ENCODE measurements at places on chromosomes 5 and 9. TPM values are rescaled to one million over a fixed set of nuclear protein-coding genes. Genes with fewer than 3 reads are reported as not detected.

The FOXD4L6 gene
- total RNA-seq = not detected

The HABP4 gene
- 7.5 TPM for total RNA-seq

The SLC22A4 gene
- 0.13 TPM for total RNA-seq

The TNFSF15 gene
- not detected for total RNA-seq

The PDZD2 gene
- 71.1 TPM for total RNA-seq

The FAM163B gene
- total RNA-seq = not detected

The SLC34A1 gene
- not detected for total RNA-seq

The ENC1 gene
- total RNA-seq = 162 TPM

GRCh38 chr5:1526190-1526631 is 2.5 kb upstream of the LPCAT1 start:
- peaks cover 4% of the 10 kb centered on the region for H3K36me3 ChIP-seq
- H3K27me3 ChIP-seq = peaks cover 7% of the 10 kb centered on the region
- DNase-seq = no peak
- H3K4me3 ChIP-seq = no peak overlapping the region
- peaks cover 11% of the 10 kb centered on the region for H3K4me1 ChIP-seq
- H3K27ac ChIP-seq = no peak overlapping the region

- H3K36me3 ChIP-seq = no peaks in the 10 kb centered on the region
- H3K4me3 ChIP-seq = no peak overlapping the region
- H3K27ac ChIP-seq = no peak overlapping the region
- no peak for DNase-seq
- H3K27me3 ChIP-seq = no peaks in the 10 kb centered on the region
- no peaks in the 10 kb centered on the region for H3K4me1 ChIP-seq
Observed at GRCh38 chr5:145743396-145744061, 91.6 kb downstream of the PRELID2 start.

GRCh38 chr9:91131433-91131839 is 230.3 kb downstream of the AUH start:
- H3K4me3 ChIP-seq = no peak overlapping the region
- no peak overlapping the region for H3K27ac ChIP-seq
- no peaks in the 10 kb centered on the region for H3K27me3 ChIP-seq

DNA sequence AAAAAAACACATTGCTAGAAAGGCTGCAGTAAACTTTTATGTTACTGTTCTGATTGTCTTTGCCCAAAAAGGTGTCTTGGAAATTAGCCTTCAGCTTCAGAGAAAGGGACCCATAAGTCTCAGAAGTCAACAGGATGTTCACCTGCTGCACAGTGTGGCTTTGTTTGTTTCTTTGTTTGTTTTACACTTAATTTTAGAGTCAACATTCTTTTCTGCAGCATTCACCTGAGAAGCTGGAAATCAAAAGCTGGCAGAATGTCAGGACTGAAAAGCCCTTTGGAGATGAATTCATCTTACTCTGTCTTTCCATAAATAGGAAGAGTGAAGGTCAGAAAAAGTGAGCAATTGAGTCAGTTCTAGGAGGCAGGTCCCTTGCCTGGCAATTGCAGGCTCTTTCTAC is 170.0 kb downstream of the PAPPA start:
- no peak for DNase-seq
- H3K27me3 ChIP-seq = peaks cover 6% of the 10 kb centered on the region
- no peaks in the 10 kb centered on the region for H3K36me3 ChIP-seq
- H3K27ac ChIP-seq = no peak overlapping the region
- no peak overlapping the region for H3K4me3 ChIP-seq

- no peaks in the 10 kb centered on the region for H3K27me3 ChIP-seq
- no peak overlapping the region for H3K4me3 ChIP-seq
- no peak for DNase-seq
- peaks cover 4% of the 10 kb centered on the region for H3K4me1 ChIP-seq
- no peaks in the 10 kb centered on the region for H3K36me3 ChIP-seq
Observed at GRCh38 chr5:55030220-55030619, 6.2 kb downstream of the GZMK start.

DNA sequence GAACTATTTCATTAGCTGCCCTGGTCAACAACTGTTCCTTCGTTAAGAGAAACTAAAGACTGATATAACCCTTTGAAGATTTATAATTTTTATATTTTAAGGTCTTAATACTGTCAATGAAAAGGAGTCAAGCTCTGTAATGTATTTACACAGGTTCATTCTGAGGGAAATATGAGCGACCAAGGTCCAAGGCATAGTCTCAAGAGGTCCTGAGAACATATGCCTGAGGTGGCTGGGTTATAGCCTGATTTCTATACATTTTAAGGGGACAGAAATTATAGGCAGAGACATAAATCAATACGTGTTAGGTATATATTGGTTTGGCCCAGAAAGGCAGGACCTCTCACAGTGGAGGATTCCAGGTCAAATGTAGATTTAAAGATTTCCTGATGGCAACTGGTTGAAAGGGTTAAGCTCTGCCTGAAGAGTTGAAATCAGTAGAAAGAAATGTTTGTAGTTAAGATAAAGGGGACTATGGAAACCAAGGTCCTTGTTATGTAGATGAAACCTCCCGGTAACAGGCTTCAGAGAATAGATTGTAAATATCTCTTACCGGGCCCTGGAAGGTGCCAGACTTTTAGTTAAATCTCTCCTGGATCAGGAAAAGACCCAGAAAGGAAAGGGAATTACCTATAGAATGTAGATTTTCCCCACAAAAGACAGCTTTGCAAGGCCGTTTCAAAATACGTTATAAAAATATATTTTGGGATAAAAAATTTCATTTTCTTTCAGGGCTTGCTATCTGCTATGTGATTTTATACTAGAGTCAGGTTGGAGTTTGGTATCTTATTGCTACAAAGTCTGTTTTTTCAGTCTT is 107.3 kb upstream of the PRLR start:
- DNase-seq = no peak
- no peak overlapping the region for H3K27ac ChIP-seq
- no peaks in the 10 kb centered on the region for H3K36me3 ChIP-seq
- H3K27me3 ChIP-seq = no peaks in the 10 kb centered on the region

DNA sequence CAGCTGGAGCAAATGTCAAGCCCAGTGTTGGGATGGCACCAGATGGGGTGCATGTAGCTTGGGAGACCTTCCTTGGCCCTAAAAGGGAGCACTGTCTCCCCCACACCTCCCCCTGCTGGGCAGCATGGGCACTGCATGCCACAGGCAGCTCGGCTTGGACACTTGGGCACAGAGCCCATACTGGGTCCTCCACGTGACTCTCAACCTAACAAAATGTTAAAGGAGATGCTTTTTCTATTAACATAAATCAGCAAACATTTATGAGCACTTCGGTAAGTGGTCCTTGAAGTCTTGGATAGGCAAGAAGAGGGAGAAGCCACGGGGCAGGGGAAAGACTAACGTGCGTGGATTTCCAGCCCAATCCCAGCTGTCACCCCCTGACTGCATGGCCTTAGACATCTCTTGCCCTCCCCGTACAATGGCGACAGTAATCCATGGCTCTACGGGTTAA is 23.9 kb upstream of the MAPK9 start:
- DNase-seq = peak; percentile 83
- H3K27ac ChIP-seq = no peak overlapping the region
- peak overlapping the region; percentile 47 for H3K4me3 ChIP-seq
- peaks cover 11% of the 10 kb centered on the region for H3K36me3 ChIP-seq
- H3K4me1 ChIP-seq = no peaks in the 10 kb centered on the region
- peaks cover 4% of the 10 kb centered on the region for H3K27me3 ChIP-seq

DNA sequence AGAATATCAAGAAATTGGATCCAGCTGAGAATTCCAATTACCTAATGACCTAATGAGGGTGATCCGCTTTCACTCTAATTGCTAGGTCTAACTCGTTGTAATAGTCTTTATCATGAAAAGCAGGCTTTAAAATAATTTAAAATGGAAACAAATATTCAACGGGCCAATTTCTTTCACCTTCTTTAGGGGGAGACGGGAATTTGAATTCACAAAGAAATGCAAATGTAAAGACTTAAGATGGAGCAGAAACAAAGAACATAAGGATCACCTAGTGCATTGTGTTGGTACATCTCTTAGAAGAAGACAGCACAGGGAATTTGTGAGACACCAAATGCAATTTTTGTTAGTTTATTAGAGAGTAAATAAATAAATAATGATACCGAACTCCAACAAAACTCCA is 1.5 kb upstream of the KCNN2 start:
- H3K27me3 ChIP-seq = peaks cover 5% of the 10 kb centered on the region
- peak overlapping the region; percentile 90 for H3K4me3 ChIP-seq
- DNase-seq = no peak
- no peaks in the 10 kb centered on the region for H3K36me3 ChIP-seq

DNA sequence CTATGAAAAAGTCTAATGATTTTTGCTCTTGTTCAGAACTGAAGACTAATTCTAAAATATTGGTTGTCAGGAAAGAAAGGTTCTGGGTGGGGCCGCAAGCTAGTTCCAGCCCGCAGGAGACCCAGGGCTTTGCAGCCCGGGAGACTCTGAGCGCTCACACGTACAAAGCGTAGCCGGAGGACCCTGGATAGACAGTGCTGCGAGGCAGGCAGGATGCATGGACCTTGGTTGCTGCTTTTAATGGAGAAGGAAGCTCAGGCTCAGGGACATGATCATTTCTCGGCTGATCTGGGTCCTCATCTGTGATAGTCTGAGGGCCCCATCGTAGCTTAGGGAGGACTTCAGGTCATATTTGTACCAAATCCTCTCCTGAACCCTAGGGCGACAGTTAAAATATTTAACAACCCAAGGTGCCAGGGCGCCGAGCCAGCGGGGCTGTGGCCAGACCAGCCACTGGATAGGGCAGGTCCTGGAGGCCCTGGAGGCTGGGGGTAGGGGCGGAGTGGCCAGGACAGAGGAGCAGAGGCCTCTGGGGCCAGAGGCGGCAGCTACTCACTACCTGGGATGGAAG is 70.1 kb upstream of the UNC5A start:
- H3K27ac ChIP-seq = no peak overlapping the region
- no peak overlapping the region for H3K4me3 ChIP-seq
- peak; percentile 1 for DNase-seq
- peaks cover 21% of the 10 kb centered on the region for H3K27me3 ChIP-seq
- peaks cover 14% of the 10 kb centered on the region for H3K4me1 ChIP-seq

GRCh38 chr5:79081779-79082178 is 12.2 kb downstream of the BHMT2 start:
- no peak overlapping the region for H3K4me3 ChIP-seq
- peaks cover 2% of the 10 kb centered on the region for H3K4me1 ChIP-seq
- H3K36me3 ChIP-seq = no peaks in the 10 kb centered on the region
- H3K27ac ChIP-seq = no peak overlapping the region
- no peak for DNase-seq

GRCh38 chr9:126335837-126336735 is 9.5 kb downstream of the MVB12B start:
- no peaks in the 10 kb centered on the region for H3K36me3 ChIP-seq
- no peak for DNase-seq
- H3K4me3 ChIP-seq = no peak overlapping the region
- peaks cover 6% of the 10 kb centered on the region for H3K27me3 ChIP-seq
- peaks cover 32% of the 10 kb centered on the region for H3K4me1 ChIP-seq

DNA sequence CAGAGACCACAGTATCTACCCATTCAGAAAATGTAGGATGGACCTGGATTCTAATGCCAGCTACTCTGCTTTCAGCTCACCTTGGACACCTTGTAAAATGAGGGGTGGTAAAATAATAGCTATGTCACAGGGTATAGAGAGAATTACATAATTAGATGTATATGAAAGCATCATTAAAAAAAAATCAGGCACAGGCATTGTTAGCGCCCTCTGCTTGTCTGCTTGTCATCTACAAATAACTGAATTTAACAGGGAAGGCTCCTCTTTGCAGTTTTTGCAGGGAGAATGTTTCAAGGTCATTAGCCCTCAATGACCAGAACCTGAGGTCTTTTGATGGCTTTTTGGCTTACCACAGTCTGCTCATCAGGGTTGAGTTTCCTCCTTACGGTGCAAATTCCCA is 58.0 kb downstream of the GPR21 start:
- no peaks in the 10 kb centered on the region for H3K27me3 ChIP-seq
- H3K27ac ChIP-seq = no peak overlapping the region
- no peak overlapping the region for H3K4me3 ChIP-seq
- DNase-seq = no peak

DNA sequence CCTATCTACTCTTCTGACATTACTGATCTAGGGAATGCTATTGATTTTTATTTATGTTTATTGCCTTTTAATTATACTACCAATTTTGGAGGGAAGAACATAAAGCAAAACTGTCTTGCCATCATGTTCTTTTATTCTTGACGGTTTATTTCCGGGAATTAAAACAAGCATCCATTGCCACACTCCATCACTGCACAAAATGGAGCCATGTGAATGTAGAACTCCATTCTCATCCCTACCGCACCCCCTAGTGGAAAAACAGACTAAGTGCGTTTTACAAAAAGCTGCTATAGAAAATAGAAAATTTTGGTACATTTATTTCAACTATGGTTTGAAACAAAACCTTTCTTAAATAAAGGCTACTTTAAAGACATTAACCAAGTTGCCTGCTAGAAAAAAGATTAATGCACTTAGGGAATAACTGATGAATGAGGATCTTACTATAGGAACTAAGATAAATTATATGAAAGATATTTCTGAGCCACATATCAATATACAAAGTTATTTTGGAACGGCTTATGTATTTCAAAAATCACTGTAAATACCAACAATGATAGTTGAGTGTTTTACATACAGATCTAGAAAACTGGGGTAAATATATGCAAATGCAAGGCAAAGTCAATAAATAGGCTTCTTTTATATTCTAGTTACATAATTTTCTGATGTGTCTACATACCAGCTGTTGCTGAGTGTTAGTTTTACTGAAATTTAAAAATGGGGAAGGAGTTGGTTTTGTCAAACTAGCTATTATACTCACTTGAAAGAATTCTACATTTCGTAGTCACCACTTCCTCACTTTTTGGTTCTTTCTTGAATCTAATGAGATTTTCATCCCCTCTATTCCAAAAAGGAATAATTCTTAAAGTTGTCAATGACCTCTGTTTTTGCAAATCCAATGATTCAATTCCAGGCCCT is 26.5 kb downstream of the OXCT1 start:
- H3K36me3 ChIP-seq = peaks cover under 1% of the 10 kb centered on the region
- peaks cover 2% of the 10 kb centered on the region for H3K27me3 ChIP-seq
- H3K27ac ChIP-seq = no peak overlapping the region
- no peak overlapping the region for H3K4me3 ChIP-seq
- no peaks in the 10 kb centered on the region for H3K4me1 ChIP-seq

DNA sequence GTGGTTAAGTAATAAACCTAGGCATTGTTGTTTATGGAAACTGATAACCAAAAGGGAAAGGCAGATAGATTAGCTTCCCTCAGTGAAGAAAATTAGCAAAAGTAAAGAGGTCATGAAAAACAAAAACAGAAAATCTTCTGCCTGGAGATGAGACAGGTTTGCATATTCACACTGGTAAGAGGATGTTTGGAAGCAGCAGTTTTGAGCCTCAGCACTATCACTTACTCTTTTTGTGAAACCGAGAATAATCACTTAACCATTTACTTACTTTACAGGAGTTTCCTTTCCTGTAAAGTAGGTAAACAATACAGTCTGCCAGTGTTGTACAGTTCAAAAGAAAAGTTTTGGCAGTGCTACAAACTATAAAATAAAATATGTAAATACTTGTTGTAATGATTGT is 35.5 kb upstream of the EMB start:
- no peaks in the 10 kb centered on the region for H3K4me1 ChIP-seq
- no peak for DNase-seq
- H3K36me3 ChIP-seq = no peaks in the 10 kb centered on the region
- H3K27ac ChIP-seq = no peak overlapping the region
- H3K4me3 ChIP-seq = no peak overlapping the region
- no peaks in the 10 kb centered on the region for H3K27me3 ChIP-seq
